ENCODE measurements at places on chromosomes 7 and 10.

- no peak for DNase-seq
Measured at GRCh38 chr7:158461824-158462223, 125.8 kb downstream of the PTPRN2 start.

DNA sequence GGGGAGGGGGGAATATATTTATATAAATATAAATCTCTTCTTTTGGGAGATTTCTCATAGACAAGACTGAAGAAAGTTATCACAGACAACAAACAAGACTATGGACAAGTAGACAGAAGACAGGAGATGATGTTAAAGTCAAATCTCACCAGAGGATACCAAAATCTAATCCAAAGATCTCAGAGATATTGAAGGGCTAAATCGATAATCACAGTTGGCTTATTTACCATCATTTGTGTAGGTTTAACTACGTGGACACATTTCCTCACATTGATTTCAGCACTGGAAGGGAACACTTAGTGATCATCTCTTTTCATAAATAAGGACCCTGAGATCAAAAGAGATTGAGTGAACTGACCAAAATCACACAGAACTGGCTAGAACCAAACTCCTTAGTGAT is 2.7 kb upstream of the INPP5F start:
- no peak for DNase-seq

- DNase-seq, result peak; percentile 34
Measured at GRCh38 chr10:22022257-22023032, 18.9 kb upstream of the DNAJC1 start.

- DNase-seq, result no peak
Measured at GRCh38 chr10:127992376-127992775, 85.5 kb downstream of the PTPRE start.

DNA sequence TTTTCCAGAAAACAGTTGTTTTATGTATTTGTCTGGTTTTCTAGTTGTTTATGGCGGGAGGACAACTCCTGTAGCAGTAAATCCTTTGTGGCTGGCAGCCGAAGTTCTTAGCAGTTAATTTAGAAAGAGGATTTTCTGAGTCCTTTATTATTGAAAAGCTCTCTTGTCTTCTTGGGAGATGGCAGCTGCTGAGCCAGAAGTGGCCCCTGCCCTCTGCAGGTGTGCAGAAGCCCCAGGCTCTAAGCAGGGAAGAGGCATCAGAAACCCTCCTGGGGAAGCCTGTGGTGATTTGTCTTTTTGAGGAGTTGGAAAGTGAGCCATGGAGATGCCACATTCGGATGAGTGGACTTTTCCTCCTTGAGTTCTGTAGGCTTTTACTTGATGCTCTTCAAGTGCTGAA is 106.3 kb downstream of the GLRX3 start:
- peak; percentile 8 for DNase-seq

- DNase-seq, result no peak
Measured at GRCh38 chr7:151888079-151889067, 11.5 kb upstream of the PRKAG2 start.

GRCh38 chr10:114258274-114258840 is 19.3 kb downstream of the VWA2 start:
- DNase-seq, result no peak

DNA sequence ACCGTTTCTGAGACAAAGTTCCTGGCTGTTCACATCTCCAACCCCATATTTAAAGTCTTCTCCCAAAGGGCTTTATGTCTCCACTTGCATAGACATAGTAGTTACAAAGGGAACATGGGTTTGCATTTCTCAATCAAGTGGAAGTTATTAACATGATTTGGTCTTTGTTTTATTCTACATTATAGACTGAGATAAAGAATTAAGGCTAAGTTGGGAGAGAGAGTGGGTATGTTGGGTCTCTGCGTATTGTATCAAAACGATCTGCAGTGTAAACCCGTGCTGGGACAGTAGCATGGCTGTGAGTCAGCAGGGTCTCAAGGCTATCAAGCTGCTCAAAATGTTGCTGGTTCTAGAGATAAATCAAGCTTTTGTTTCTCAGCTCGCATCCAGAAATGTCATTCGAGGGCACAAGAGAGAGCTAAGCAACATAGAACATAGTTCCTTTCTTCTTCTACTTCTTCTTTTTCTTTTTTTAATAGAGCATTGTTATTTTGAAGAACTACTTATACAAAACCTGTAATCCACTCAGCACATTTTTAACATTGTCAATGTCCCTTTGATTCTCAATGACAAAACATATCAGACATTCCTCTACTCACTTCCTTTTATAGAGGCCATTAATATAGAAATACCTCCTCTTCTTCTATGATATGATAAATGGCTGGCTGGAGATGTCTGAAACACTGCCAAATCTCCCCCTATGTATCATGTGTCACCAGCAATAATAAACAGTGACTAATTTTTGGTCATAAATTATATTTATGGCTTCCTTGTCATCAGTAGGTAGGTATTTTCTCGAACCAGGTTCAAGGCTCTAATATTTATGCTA is 34.5 kb upstream of the RHOBTB1 start:
- no peak for DNase-seq

Data from renal cortex interstitium (tissue), 15 donors.